M059J (cell line): ENCODE measurements at places on chromosomes 11 and 22. TPM values are rescaled to one million over a fixed set of nuclear protein-coding genes. Genes with fewer than 3 reads are reported as not detected.

DNA sequence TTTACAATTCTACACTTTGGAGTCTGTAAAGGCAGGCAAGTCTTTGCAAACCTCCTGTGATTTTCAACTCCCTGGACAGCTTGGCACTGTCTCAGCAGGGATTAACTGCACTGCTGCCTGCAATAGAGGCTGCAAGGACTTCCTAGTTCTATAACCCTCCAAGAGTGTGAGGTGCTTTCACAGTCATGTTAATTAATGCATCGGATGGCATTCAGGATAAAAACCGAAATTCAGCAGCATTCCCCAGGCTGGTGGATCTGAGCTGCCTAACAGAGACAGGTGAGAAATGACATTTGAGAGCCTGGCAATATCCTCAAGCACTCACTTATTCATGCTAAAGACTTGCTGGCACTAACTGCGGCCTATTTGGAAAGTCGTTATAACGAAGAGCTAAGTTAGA lies 85.0 kb downstream of the LARGE1 start:
- DNase-seq, result no peak

The PDE3B gene
- not detected in 2 replicates for total RNA-seq

DNA sequence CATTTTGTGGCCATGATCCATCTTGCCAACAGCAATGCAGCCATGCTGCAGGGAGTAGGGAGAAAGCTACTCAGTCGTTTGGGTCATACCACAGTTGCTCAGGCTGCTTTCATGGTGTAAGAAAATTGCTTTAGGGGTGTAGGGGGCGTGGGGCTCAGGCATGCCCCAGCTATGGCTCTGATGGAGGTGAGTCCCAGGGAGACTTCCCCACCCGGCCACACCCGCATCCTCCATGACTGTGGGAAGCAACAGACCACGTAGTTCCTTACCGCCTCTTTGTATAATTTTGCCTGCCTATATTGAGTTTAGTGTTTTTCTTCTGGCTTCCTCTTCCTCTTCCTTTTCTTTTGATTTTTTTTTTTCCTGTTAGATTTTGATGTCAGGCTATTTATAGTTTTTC lies 58.8 kb downstream of the SPECC1L start:
- no peak for DNase-seq

The SLC22A8 gene
- not detected in 2 replicates for total RNA-seq
